GM23338 (cell line): ENCODE measurements at places on chromosomes 16 and 17.

DNA sequence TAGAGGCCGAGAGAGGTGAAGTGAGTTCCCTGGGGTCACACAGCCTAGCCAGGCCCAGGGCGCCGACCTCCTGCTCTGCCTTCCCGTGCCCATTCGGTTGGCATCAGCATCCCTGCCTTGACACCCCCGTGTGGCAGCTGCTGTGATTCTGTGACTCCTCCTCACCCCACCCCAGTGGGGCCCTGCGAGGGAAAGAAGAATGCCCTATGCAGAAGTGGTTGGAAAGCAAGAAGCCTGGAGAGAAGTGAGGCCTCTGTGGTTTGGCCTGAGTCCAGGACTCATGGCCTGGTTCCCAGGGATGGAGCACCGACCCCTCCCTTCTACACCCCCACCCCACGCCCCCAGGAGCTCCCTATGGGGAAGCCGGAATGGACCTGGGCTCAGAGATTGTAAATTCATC is 296.2 kb downstream of the SEC14L1 start:
- no peak for DNase-seq

DNA sequence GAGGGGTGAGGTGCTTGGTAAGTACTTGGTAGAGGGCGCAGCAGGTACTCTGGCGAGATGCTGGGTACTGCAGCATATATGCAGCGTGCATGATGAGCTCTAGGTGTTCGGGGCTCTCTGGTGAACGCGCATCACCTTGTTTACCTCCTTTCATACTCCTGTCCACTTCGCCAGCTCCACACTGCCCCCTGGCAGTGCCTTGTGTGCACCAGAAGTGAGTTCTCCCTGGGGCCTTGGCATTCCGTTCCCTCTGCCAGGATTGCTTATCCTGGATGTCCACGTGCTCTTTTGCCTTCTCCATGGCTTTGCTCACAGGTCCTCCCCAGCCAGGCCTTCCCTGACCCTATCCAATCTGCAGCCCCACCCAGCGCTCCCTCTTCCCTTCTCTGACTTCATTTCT is 154.2 kb downstream of the MRM1 start:
- DNase-seq: peak; percentile 85

- DNase-seq: no peak
Observed at GRCh38 chr17:42895185-42895555, 5.4 kb upstream of the G6PC1 start.

- no peak for DNase-seq
Observed at GRCh38 chr16:27712251-27712711, 162.3 kb downstream of the KATNIP start.

- no peak for DNase-seq
Observed at GRCh38 chr16:57911743-57912142, 59.2 kb downstream of the CNGB1 start.

GRCh38 chr17:79832218-79833109 is 6.8 kb downstream of the CBX4 start:
- DNase-seq: peak; percentile 79

GRCh38 chr17:49390548-49391324 is 23.9 kb downstream of the PHB1 start:
- no peak for DNase-seq

GRCh38 chr17:80445007-80445725 is 30.2 kb downstream of the ENDOV start:
- DNase-seq: no peak

- no peak for DNase-seq
Observed at GRCh38 chr16:1283296-1283695, 26.1 kb upstream of the UBE2I start.

GRCh38 chr16:49806446-49806845 is 49.5 kb downstream of the ZNF423 start:
- DNase-seq: no peak

DNA sequence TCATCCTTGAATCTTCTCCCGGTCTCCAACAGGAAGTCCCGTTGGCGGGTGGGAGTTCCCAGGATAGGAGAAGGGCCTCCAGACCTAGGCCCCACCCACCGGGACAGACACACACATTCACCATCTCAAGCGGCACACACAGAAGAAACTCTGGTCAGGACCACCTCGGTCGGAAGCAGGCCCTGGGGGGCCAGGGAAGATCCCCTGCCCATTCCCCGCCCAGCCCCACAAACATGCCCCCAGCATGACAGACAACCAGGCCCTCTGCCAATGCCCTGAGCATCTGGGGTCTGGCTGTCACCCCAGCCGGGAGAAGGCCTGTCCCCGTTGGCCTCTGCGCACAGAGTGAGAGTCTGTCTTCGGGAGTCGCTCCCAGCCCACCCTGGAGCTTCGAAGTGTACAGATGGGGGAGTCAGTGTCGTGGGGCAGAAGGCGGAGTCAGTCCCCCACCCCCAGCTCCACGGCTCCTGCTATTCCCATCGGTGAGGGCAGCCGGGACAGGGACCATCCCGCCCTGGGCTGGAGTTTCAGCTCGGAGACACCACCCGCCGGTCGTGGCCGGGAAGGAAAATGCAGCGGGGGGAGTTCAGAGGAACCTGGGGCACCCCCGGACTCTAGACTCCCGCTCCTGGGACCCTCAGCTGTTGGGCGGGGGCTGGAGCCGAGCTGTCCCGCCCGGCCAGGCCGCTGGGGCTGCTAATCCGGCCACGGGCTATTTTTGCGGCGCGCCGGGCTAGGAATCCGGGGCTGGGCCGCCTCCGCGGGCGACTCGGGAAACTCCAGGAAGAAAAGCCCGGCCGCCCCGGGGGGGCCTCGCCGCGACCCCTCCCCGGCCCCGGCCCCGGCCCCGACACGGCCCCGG is 660 bp downstream of the RHBDF1 start:
- peak; percentile 97 for DNase-seq

DNA sequence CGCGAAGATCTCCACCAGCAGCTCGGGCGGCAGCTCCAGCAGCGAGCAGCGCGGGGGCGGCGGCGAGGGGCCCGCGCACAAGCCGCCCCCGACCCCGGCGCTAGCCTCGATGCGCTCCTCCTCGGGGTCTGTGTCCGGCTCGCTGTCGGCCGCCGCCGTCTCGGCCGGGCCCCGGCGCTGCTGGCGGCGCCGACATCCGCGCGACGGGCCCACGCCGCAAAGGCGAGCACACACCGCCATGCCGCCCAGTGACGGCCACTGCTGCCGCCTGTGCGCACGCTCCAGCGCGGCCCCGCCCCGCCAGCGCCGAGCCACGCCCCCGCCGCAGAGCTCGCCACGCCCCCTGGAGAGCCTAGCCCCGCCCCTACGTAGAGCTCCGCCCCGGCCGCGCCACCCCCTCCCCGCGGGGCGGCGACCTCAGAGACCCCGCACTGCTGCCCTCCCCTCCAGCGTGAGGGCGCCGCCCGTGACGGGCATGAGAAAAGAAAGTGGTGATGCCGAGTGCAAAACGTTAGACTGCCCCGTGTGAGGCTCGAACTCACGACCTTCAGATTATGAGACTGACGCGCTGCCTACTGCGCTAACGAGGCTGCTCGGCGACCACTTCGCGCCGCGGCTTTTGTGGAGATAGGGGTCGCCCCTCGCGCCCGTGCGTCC is at the start of gene FBXO31:
FBXO31 (minus strand) TSS at position 272 of the 657 bp plus-strand sequence; CDS start at position 240, 32 bp downstream.
- DNase-seq: peak; percentile 93

DNA sequence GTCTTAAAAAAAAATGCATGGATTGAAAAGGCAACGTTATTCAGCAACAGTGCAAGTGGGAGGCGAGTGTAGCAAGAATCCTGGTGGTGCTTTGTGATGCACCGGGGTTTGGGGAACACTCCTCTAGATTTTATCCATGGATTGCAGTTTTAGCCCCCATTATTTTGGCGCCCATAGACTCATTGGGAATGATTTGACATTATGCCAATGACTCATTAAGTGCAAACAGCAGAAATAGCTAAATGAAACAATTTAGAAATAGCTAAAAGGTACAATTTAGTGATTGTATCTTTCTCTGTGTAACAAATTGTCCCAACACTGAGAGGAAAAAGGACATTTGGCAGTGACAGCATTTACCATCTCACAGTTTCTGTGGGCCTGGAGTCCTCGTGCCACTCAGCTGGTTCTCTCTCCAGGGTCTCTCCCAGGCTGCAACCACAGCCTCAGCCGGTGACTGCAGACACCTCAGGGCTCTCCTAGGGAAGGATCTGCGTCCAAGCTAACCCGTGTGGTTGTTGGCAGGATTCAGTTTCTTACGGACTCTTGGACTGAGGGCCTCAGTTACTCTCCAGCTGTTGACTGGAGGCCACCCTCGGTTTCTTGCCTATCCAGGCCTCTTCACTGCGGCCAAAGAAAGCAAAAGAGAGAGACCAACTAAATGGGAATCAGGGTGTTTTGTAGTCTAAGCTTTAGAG is 398.7 kb downstream of the SNX29 start:
- DNase-seq: no peak

DNA sequence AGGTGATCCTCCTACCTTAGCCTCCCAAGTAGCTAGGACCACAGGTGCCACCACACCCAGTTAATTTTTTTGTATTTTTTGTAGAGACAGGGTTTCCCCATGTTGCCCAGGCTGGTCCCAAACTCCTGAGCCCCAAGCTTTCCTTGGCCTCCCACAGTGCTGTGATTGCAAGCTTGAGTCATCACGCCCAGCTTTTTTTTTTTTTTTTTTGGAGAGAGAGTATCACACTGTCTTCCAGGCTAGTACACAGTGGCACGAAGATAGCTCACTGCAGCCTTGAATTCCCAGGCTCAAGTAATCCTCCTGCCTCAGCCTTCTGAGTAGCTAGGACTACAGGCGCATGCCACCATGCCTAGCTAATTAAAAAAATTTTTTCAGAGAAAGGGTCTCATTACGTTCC is 27.2 kb downstream of the HEATR9 start:
- no peak for DNase-seq

DNA sequence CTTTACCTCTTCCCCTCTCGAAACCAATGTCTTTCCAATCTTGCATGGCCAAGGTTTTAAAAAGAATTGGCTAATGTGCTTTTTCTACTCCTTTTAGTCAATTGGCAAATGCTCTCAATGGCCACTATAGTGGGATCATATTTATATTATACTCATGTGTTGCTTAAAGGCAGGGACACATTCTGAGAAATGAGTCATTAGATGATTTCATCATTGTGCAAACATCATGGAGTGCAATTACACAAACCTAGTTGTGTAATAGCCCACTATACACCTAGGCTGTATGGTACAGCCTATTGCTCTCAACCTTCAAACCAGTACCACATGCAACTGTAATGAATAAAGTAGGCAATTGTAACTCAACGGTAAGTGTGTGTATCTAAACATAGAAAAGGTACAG is 180.9 kb downstream of the HS3ST3A1 start:
- DNase-seq: no peak

DNA sequence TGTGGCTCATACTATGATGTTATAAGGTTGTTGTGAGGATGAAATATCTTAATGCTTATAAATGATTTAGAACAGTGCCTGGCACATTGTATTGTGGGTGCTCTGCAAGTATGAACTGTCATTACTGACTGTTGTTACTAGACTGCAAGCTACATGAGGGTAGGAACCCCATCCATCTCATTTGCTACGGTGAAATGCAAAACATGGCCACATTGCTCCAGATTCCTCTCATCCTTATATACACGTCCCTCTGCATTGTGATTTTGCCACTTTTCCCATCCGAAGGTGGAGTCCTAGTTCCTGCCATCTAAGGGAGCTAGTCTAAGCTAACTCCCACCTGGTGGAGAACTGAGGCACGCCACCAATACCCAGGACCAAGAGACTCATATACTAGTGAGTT is 29.8 kb downstream of the HSBP1 start:
- DNase-seq: no peak

DNA sequence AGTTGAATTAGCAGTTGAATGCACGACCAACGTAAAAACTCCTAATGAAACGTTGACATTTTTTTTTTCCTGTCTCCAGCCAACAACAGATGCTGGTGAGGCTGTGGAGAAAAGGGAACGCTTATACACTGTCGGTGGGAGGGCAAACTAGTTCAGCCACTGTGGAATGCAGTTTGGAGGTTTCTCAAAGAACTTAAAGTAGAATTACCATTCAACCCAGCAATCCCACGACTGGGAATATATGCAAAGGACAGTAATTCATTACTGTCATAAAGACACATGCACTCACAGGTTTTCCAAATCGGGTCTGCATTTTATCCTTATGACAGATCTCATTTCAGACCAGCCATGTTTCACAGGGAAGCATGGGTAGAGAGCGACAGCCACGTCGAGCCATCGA is 3.5 kb upstream of the WFDC1 start:
- DNase-seq: no peak

DNA sequence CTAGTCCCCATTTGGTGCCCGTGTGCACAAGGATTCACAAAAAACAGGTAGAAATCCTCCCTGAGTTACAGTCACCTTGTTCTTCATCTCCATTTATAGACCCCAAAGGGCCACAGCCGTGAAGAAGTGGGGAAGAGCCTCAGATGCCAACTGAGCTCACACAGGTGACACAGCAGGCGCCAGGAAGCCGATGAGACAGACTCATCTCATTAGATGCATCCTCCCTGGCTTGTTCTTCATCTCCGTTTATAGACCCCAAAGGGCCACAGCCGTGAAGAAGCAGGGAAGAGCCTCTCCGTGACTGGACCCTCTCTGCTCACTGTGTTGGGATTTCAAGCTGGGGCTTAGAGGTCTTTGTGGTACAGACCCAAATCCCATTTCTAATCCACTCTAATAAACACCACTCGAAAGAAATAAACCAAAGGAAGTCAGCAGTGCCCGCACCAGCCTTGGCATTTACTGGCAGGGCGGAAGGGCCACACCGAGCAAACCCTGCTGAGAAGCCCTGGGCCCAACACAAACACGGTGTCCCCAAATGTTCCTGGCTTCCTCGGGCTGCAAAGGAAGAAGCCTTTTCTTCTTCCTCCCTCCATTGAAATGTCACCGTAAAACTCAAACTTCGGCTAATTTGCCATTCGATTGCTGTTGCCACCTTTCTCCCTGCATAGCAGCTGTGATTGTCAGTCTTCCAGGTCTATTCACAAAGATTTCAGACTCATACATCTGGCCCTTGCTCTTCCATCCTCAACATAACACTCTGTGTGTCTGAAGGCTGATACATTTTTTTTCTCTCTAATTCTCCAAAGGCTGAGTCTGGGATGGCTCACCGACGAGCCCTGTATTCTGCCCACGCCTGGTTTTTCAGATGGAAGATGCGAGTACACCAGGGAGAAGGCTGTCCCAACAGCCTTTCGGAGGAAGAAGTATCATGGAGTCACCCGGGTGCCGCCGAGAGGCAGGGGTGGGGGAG is 44.9 kb upstream of the DOC2B start:
- DNase-seq: no peak

- peak; percentile 77 for DNase-seq
Observed at GRCh38 chr17:78132084-78132676, 1.6 kb downstream of the TMC8 start.

DNA sequence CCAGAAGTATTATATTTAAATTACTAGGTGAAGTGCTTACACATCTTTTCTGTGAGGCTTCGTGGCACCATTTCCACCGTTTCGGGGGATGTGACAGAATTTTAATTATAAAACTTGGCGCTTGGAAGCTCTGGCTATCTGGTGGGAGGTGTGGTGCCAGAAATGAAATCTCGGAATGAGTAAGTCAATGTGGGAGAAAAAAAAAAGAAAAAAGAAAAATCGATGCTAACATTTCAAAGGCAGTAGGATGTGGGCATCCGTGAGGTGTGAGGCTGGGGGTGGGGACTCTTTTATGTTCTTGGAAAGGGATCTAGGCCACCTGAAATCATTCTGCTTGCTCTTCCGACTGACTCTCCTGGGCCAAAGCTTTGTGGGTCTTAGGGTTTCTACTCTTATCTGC is 21.9 kb downstream of the CPPED1 start:
- no peak for DNase-seq
